Left lobe of liver (tissue), 2 donors: ENCODE measurements at places on chromosomes 1 and 21.

- DNase-seq = no peak
Observed at GRCh38 chr1:197171531-197171930, 25.1 kb upstream of the ASPM start.

DNA sequence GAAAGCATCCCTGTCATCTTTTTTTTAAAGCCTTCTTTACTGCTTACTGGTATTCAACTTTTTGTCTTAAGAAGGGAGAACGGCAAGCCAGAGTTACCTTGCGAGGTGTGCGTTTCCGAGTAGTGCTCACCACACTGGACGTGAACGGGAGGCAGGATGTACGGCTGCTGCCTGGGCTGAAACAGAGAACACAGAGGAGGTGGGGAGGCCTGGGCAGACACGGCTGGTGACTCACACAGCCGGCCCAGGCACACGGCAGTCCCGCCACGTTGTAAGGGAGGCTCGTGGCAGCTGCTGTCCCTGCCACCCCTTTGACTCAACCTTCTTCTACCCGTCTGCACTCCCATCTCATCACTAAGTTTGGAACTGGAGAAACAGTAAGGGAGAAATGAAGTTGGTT is 105.8 kb downstream of the SMYD2 start:
- no peak for DNase-seq

DNA sequence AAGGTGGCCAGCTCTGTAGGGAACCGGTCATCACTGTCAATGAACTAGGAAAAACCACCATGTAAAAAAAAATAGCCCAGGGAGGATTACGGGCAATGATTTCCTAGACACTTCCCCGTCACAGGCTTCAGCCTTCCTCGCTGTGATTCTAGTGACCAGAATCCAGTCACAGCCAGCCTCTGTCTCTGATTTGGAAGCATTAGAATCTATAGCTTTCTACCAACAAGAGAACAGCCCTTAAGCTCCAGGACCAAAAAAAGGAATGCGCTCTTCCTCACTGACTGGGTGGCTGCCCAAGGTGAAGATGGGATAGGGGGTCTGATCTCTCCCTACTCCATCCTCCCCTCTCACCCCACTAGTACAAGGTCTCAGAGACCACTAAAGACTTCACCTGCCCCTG is 67.2 kb downstream of the TEX35 start:
- DNase-seq = no peak

DNA sequence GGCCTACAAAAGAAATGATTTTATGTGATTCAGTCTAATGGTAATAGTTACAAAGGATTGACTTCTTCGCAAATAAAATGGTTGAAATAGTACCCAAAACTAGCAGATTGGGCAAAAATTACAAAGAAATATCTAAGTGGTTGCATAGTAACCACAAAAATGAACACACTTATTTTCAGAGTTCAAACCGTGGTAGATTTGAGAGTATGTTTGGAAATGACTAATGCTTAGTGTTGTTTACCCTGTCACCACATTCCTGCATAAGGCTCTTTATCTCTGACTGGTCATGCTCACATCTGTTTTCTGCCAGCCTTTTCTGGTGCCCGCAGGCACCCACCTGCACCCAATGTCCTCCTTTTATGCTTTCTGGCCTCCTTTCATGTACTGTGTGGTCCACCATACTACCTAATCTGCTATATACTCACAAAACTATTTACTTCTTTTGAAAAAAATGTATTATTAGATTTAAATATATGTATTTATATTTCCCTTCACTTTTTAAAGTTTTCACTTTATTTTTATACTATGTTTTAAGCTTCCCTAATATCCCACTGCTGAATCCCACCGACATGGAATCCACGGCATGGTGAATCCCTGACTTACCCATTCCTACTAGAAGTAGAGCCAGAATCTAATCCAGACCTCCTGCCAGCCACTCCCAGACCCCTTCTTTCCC is 30.3 kb downstream of the PTPRC start:
- DNase-seq = no peak

DNA sequence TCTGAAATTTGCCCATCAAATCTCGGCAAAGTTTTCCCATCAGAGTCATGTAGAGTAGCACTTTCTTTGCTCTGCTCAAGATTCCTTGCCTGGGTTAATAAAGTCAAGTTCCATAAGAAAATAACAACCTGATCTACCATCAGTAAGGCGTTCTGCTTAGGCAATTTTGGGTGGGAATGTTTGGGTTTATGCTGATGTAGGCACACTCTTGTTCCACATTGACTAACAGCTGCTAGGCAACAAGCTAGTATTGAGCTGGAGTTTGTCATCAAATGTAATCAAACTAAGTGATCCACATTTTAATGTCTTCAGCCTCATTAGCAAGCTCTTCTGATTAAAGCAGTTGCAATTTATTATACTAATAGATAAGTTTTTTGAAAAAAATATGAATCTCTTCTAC is 12.1 kb upstream of the HMCN1 start:
- no peak for DNase-seq

- peak; percentile 16 for DNase-seq
Observed at GRCh38 chr1:228016653-228017355, 10.0 kb downstream of the WNT3A start.

GRCh38 chr21:45405819-45406762 is 1.1 kb downstream of the COL18A1 start:
- DNase-seq = no peak

GRCh38 chr1:115142616-115143015 is 53.3 kb upstream of the TSPAN2 start:
- no peak for DNase-seq

DNA sequence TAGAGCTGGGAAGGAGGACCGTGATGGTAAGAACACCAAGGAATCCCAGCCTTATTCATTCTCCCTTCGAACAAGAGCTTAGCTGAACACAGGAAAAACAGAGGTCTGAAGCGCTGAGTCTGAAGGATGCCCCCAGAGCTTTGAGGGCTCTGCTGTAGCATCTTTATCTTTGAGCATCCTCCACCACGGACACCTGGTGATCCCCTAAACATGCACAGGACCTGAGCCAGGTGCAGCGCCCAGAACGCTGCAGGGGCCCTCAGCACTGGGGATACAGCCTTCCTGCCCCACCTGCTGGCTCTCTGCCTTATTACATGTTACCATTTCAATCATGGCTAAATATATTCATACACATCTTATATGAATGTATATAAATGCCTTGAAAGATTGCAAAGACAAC is 7.7 kb upstream of the GPATCH4 start:
- no peak for DNase-seq

DNA sequence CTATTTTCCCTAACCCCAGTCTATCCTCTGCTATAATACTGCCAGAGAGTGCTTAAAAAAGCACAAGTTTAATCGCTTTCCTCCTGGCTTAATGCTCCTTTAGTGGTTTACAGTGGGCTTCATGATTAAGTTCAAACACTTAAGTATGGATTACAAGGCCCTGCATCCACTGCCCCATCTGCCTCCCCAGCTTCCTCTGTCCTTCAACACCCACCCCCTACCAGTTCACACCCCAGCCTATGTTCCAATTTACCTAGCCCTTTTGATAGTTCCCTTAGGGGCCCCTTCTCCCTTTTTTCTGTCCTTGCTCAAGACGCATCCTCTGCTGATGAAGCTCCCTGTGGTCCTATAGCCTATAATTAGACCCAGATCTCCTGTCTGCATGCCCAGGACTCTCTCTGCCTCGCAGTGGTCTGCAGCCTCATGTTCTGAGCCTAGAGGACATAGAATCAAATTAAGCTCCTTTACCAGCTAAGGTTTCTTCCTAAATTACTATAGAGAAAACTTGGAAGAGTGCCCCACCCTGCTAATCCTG is 212.5 kb downstream of the FGGY start:
- no peak for DNase-seq

DNA sequence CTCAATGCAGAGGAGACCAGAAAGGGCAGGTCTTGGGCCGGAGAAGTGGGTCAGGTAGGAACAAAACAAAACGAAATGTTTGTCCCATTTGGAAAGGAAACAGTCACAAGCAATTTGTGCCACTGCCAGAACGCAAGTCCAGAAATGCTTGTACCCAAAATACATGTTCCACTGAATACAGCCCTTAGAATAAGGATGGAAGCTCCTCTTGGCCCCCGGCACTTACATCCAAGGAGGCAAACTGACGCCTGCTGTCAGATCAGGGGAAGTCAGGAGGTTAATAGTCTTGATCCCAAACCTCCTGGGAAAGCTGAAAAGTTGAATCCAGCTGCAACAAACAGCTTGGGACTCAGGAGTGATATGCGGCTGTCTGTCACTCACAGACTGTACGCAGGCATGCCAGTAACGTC is 75.9 kb upstream of the GALNT2 start:
- no peak for DNase-seq

DNA sequence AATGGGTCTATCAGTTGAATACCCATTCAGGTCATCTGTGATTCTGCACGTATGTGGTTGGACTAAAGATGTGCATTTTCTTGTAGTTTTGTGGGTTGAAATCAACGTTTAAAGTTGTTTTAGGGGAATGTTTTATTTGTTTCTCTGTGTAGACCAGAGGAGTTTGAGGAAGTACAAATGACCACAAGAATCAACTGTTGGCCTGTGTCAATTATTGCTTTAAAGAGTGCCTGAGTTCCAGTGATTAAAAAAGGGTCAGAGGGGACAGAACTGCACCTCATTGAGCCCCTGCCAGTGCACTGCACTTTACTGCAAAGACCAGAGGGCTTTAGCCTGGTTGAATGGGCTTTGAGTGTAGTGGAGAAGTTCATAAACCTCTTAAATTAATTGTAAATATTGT is 190.3 kb downstream of the VPS13D start:
- no peak for DNase-seq
